Left forelimb (tissue), 1 donor: ENCODE measurements at places on chromosomes 12 and 14.

GRCh38 chr12:100234591-100235304 lies 32.1 kb downstream of the DEPDC4 start:
- no peak for DNase-seq

DNA sequence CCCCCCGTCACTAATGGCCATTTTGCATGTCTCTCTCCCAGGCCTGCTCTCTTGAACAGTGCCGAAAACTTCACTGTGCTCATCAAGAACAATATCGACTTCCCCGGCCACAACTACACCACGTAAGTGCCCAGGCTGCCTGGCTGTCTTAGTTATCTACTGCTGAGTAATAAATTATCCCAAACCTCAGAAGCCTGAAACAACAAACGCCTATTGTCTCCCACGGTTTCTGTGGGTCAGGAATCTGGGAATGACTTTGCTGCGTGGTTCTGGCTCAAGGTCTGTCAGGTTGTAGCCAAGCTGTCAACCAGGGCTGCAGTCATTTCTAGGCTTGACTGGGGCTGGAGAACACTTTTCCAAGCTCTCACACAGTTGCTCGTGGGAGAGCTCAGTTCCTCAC lies 32.6 kb downstream of the P2RX7 start:
- DNase-seq: no peak

- no peak for DNase-seq
Observed at GRCh38 chr12:52606096-52606495, 4.8 kb upstream of the KRT72 start.

- no peak for DNase-seq
Observed at GRCh38 chr12:67982164-67982563, 7.1 kb upstream of the IFNG-AS1 start.

GRCh38 chr14:61196034-61196433 lies 85.1 kb downstream of the TMEM30B start:
- DNase-seq: no peak

- no peak for DNase-seq
Observed at GRCh38 chr14:49493557-49493956, 92.6 kb downstream of the RPS29 start.

GRCh38 chr14:65102441-65103149 lies at the start of gene MAX:
Gene MAX (minus strand): TSS chr14:65102517. CDS start chr14:65102339, 178 bp downstream.
- DNase-seq: peak; percentile 97

- no peak for DNase-seq
Observed at GRCh38 chr12:121388421-121388981, 11.4 kb upstream of the RNF34 start.

GRCh38 chr14:92534932-92535643 lies 21.5 kb downstream of the RIN3 start:
- DNase-seq: no peak

- no peak for DNase-seq
Observed at GRCh38 chr12:123996581-123996980, 23.6 kb downstream of the ZNF664 start.

- no peak for DNase-seq
Observed at GRCh38 chr14:44383636-44384035, 123.4 kb downstream of the FSCB start.

GRCh38 chr12:51275088-51275487 lies 4.9 kb upstream of the SMAGP start:
- DNase-seq: no peak

- DNase-seq: no peak
Observed at GRCh38 chr14:88043529-88044443, 38.9 kb downstream of the GPR65 start.

GRCh38 chr12:94109160-94109559 lies 39.2 kb upstream of the PLXNC1 start:
- DNase-seq: no peak

- DNase-seq: no peak
Observed at GRCh38 chr12:94172973-94173372, 24.6 kb downstream of the PLXNC1 start.

DNA sequence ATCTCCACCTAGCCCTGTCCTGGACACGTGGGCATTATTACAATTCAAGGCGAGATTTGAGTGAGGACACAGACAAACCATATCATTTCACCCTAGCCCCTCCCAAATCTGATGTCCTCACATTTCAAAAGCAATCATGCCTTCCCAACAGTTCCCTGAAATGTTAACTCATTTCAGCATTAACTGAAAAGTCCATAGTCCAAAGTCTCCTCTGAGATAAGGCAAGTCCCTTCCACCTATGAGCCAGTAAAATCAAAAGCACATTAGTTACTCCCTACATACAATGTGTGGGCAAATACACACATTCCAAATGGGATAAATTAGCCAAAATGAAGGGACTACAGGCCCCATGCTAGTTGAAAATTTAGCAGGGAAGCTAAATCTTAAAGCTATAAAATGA lies 546.0 kb upstream of the LMO3 start:
- no peak for DNase-seq

- no peak for DNase-seq
Observed at GRCh38 chr12:12376646-12377448, 20.0 kb downstream of the BORCS5 start.

DNA sequence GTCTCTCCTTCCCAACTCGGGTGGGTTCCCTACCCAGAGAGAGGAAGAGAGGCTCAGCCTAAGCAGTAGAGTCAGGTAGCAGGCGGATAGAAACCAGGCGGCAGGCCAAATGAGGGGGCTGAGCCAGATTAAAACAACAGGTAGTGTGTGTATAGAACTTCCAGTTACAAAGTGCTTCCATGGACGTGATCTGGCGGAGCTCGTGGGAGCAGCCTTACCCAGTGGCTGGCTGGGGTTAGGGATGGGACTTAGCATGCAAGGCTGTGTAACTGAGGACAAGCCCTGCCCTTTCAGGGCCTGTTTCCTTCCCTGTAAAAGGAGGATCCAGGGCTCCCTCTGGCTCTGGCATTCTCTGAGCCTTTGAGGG lies 8.3 kb downstream of the KRT80 start:
- no peak for DNase-seq

GRCh38 chr12:12069821-12070548 lies 754 bp upstream of the BCL2L14 start:
- no peak for DNase-seq

GRCh38 chr14:88463318-88463717 lies 77.9 kb downstream of the SPATA7 start:
- no peak for DNase-seq

GRCh38 chr14:83583201-83583600 lies 1946.7 kb upstream of the FLRT2 start:
- DNase-seq: no peak

GRCh38 chr14:98177551-98177950 lies 1094.4 kb downstream of the BCL11B start:
- no peak for DNase-seq

DNA sequence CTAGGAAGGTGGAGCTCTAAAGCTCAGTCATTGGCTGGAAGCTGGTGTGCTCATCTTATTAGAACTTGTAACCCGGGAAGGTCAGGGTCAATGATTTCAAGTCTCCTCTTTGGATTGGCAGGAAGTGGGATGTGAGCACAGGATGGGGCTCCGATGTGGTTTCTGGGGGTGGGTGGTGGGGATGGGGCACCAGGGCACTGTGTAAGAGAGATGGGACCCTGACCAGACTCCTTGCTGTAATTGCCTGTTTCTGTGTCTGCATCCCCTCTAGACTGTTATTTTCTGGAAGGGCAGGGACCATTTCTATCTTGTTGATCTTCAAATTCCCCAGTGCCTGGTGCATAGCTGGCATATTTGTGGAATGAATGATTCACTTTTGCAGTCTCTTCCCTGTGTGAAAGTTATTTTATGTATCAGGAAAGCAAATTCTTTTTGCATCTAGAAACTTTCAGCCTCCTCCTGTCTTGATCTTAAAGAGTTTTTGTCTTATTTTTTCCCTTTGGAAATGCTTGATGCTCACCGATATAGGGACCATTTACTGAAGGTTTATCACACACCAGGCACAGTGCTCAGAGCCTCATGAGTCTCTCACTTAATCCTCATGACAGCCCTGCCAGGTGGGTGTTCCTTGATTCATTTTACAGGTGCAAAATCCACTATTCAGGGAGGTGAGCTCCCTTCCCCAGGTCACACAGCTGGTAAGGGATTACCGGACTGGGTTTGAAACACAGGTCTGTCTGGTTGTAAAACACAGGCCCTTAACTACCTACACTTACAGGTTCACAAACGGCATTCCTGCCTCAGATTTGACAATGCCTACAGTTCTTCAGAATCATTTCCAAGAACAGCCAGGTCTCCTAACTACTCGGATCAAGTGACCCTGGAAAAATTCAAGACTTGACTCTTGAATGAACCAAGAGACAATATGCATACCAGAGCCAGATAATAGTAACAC lies 86.9 kb upstream of the IGF1 start:
- DNase-seq: no peak

DNA sequence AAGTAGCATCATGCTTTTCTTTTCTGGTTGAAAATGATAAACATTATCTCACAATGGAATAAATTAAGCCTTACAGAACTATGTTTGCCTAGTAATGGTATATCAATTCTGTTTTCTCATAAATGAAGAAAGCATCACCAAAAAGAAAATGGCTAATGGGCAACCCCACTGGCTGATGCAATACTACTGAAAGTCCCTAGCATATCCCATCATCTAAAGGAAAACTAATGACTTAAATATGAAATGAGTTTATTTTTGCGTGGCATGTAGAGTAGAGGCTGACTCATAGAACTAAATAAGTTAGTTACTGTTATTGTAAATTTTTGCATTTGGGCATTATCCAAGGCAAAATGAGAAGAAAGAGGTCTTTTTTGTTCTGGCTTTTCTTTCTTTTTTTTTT lies 1156.3 kb upstream of the SEL1L start:
- no peak for DNase-seq

DNA sequence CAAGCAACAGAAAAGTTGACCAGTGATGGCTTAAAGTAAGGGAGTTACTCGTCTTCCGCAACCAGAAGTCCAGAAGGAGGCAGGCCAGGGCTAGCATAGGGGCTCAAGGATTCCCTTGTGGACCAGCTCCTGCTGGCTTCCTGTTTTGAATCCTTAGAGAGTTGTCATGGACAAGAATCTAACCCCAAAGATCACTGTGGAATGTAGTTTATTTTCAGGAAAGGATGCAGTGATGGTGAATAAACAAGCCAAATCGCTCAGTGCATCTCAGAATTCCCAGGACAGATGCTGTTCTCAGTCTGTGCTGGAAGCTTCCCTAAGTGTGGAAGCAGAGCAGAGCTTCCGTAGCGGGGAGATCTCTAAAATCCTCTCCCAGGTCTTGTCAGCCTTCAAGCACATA lies 311.3 kb downstream of the C12orf75 start:
- no peak for DNase-seq

- no peak for DNase-seq
Observed at GRCh38 chr12:72622556-72622955, 350.4 kb downstream of the TRHDE start.

- DNase-seq: no peak
Observed at GRCh38 chr12:91868054-91868453, 277.6 kb downstream of the BTG1 start.

GRCh38 chr14:69719501-69719951 lies 47.4 kb upstream of the SRSF5 start:
- no peak for DNase-seq

DNA sequence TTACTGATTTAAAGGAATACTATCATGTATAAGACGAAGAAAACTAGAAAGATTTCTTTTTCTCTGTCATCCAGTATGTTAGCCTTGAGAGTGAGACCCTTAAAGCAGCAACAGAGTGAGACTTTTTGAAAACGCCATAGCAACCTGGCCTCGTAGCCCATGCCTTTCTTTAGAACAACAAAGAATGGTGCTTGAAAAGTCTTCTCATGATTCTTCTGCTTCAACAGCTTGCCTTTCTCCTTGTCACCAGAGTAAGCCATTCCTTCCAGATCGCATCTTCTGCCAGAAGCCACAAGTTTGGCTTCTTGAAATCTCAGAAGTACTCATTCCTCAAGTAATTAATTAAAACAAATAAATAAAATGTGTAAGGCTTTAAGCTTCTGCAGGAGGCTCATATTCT lies 109.3 kb downstream of the PDE3A start:
- no peak for DNase-seq

- no peak for DNase-seq
Observed at GRCh38 chr14:100116134-100116533, 43.3 kb downstream of the DEGS2 start.

DNA sequence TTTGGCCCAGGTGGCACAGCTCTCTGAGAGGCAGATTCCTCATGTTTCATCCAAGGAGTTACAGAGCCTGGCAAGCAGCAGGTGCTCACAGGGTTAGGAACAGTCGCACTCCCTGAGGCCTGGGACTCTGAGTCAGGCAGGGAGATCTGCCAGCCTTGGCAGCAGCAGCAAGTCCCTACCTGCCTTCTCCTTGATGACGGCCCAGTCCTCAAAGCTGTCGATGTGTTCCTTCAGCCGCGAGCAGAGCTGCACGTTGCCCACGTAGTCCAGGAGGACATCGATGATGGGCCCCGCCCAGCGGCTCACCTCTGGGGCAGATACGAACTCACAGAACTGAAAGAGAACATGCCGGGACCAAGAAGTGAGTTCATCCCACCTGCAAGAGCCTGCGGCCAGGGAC lies 10.4 kb downstream of the FAM181A start:
- no peak for DNase-seq

GRCh38 chr12:55850401-55850800 lies 7.7 kb upstream of the MMP19 start:
- DNase-seq: no peak

DNA sequence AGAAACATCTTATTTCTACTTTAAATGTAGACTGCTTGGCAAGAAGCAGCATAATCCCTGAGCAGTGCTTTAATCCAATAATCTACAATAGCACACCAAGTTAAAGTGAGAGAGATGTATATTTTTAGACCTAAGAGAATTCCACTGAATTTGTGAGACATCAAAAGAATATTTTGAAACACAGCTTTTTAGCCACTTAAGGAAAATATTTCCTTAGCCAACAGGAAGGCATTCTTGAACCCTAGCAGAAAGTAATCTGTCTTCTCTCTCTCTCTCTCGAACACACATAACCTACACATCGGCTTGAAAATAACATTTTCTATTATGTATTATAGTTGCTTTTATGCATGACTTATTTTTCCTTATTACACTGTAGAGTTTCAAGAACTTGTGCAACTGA lies 34.0 kb downstream of the KITLG start:
- no peak for DNase-seq

- DNase-seq: no peak
Observed at GRCh38 chr12:45477526-45477925, 252.0 kb upstream of the ARID2 start.

DNA sequence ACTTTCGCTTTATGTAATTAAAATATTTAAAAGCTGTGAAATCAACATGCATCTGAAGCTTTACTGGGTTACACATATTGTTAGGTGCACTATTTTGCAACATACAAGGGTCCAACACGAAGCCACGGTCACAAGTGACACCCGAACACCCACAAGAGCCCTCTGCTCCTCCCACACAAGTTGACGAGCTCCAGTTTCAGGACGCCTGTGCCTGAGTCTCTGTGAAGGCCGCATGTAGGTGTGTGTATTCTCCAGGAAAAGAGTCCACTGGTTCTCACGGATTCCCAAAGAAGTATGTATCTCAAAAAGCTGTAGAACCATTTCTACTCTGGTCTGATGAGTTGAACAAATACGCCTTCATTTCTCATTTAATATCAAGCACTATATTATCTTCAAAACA lies 12.0 kb downstream of the SLC15A4 start:
- DNase-seq: no peak
